ENCODE measurements at places on chromosomes 1 and 21.
A peak's percentile ranks its signal among the peaks of the same experiment; 100 is the strongest.

- peak; percentile 94 for DNase-seq
These were observed 42.3 kb downstream of the PLEKHO1 start for GRCh38 chr1:150192012-150192411.

DNA sequence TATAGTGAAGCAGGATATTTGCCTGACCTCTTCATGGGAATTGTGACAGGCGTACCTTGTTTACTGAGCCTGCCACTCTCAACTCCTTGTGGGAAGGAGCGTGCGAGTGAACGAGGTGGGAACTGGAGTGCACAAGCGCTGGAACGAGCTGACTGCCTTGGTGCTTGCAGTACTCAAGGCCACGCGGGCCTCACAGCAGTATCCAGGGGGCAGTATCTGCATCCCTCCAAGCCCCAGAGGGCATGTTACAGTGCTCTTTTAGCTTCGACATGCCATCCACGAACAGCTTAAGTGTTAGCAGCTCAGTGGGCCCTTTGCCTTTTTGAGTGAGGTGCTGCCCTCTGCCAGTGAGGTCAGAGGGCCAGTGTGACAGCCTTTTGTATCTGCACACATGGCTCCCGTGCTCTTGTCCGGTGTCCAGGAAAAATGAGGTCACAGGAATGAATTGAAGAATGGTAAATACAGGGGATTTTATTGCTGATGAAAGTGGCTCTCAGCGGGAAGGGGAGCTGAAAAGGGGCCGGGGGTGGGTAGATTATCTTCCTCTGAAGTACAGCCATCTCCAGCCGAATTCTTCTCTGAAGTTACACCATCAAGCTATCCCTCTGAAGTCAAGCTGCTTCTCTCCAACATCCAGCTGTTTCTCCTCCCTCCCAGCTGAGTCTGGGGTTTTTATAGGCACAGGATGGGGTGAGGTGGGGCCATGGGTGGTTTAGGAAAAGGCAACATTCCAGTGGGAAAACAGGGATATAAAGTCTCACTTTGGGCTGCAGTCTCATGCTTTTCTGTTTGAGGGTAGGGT is 69.3 kb downstream of the EPB41 start:
- DNase-seq, result no peak

DNA sequence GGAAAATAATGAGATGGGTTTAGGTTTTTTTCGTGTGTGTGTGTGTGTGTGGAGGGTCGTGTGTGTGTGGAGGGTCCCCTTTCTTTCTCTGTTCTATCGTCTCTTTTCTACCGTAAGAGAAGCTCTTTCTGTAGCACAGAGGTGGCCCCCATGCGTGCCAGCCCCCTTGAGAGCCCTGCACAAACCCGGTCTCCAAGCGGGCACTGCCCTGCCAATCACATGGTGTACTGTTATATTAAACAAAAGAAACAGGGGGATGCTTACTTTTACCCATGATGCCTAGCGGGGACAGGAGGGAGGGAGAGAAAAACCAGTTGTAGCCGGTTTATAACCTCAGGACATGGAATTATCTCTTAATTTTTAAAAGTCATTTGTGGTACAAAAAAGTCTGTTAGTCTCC is 41.0 kb downstream of the GATAD2B start:
- DNase-seq, result peak; percentile 54

GRCh38 chr1:62826901-62827300 is 43.0 kb downstream of the ATG4C start:
- DNase-seq, result peak; percentile 16

GRCh38 chr1:90340606-90341005 is 345.7 kb downstream of the ZNF326 start:
- no peak for DNase-seq

- DNase-seq, result no peak
These were observed 47.3 kb upstream of the LYPLAL1 start for GRCh38 chr1:219126377-219126776.

GRCh38 chr1:34362949-34363348 is 186.2 kb downstream of the C1orf94 start:
- no peak for DNase-seq

DNA sequence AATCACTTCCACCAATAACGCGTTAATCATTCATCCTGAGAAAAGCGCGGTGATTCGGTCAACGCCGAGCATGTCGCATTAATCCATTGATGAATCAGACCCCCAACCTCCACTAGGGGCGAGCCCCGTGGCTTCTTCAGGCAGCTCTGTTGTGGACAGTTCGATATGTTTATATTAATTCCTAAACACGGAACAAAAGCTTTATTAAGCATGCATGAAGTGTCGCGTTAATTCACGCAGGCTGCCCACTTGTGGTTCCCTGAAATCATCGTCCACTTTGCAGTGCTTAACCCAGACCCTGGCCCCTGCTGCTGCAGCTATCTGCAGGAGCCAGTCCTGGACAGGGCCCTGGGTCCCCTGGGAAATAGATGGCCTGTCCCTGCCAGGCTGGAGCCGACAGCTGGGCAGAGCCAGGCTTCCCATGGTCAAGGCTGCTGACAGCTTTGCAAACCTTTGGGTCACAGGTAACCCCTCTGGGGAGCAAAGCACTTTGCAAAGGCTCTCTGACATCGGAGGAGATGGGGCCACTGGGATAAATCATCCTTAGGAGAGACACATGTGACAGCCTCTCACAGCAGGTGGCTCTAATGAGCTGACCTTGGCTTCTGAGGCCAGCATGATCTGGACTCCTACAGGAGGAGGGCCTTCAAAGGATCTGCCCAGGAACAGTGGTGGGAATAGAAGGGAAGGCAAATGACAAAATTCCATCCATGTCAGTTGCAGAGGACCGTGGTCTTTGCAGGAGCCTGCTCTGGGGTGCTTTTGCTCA is 137.0 kb upstream of the AJAP1 start:
- no peak for DNase-seq

DNA sequence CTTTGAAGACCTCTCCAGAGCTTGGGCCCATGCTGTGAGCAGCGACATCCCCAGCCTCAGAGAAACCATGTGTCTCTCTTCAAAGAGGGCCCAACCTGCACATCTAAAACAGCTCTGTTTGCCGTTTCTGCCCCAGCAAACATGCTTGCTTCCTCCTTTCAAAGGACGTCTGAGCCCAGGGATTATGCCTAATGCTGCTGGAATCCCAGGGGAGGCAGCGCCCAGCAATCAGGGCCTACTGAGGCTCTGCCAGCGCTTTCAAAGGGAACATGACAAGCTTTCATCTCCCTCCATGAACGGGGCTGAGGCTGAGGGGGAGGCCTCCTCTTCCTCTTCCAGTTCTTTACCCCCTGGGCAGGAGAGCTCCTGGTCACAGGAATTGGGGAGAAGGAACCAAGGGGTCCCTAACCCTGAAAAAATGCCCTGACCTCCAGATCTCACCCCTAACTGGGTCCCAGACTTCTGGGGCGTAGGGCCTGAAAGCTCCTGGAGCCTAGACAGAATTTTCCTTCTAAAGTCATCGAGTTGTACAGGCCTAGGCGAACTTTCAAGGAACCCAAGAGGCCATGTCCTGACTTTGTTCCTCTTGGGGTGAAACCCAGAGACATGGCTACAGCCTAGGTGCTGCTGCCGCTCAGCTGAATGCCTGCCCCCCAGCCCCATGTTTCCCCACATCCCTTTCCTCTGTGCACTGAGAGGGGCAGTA is 13.4 kb upstream of the ASCL5 start:
- DNase-seq, result no peak

DNA sequence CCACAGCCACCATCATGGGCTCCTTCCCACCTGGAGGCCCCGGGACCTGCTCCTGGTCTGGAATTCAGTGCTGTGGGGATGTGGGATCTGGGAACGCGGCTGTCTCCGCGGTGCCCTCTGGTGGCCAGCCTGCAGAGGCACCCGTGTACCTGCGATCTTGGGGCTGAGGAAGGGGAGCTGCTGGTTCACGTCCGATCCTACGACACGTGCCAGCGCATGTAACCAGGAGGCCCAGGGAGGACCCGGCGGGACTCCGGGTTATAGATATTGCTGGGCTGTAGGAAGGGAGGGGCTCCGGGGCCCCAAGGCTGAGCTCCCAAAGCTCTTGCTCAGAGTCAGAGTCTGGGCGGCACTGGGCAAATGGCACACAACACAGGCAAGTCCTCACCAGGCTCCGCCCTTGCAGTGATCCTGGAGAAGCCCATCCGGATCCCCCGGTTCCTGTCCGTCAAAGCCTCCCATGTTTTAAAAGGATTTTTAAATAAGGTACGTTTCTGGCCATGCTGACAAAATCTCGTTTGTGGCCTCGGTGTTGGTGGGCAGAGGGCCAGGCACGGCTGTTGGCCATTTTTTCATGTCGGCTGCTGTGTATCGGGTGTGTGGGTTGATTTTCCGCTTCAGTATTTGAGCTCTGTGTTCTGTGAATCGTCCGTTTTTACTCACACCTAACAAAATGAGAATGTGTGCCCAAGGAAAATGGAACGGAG is 20.1 kb downstream of the FAAP20 start:
- peak; percentile 51 for DNase-seq

DNA sequence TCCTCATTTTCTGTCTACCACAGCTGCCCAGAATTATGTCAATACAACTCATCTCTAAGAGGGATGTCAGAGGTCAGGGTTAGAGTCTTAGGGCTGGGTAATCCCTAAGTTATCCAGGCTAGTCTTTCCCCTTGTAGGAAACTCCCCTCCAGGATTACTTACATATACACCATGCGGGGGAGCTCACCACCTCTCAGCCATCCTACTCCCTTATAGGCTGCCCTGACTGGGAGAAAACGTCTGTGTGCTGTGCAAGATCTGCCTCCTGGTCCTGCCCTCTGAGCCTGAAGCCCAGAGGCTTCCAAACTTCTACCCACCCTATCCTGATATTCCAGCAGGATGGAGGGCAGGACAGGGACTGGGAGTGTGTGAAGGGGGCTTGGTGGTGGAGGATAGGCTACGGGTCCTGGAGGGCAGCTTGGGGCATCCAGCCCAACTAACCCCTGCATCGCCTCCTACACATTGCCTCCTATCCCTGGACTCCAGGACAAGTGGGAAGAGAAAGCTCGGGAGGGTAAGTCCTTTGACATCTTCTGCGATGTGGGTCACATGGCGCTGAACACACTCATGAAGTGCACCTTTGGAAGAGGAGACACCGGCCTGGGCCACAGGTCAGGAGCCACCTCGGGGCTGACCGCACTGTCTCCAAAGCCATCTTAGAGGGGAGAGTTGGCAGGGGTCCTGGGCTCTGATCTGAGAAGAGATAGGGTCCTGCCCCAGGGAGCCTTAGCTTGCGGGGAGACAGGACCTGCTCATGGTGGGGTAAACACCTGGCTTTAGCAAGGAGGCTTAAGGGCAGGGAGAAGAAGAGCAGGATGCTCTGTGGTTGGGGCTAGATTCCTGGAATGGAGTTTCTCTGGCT is 14.4 kb downstream of the CYP4B1 start:
- no peak for DNase-seq

DNA sequence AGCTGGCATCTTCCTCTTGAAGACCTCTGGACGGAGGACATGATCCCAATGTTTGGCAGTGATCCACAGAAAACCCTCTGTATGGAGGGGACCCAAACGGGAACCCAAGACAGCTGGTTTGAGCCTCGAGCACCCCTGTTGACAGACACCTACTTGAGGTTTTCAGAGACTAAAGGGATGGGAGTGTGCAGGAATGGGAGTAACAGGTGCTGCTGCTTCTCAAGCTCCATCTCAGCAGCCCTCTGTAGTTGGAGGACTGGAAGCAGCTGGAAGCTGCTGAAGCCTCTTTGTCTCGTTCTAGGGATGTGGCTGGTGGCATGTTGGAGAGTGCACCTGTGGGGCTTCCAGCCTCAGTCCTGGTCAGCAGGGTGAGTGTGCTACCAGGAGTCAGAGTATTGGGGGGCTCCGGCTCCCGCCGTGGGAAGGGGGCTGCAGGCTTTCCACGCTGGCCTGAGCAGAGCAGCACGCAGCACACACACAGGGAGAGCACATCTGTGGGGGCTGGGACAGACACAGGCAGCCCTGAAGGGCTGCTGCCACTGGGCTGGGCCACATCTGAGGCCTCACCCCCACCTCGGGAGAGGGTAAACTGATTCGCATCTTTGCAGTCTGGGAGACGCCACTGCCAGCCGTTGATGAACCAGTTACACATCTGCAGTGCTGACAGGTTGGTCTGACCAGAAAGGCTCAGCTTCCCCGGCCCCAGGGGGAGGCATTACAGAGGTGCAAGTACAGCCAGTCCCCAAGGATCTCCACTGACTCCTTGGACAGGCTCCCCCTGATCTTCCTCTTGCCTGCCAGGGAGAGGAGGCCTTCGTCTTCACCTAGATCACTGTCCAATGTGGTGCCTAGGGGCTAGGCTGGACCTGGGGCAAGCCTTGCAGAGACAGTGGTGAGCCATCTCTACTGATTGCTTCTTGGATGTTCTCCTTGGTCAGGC is 56.6 kb downstream of the ADSS2 start:
- DNase-seq, result no peak

GRCh38 chr1:5423109-5423508 is 569.1 kb downstream of the NPHP4 start:
- DNase-seq, result no peak

- no peak for DNase-seq
These were observed 187.2 kb downstream of the NFIA start for GRCh38 chr1:61269602-61270001.

GRCh38 chr1:77704736-77705135 is 22.3 kb upstream of the ZZZ3 start:
- DNase-seq, result no peak

GRCh38 chr1:100730130-100730529 is 10.6 kb downstream of the VCAM1 start:
- DNase-seq, result peak; percentile 74

GRCh38 chr1:17213148-17213781 is 8.3 kb downstream of the PADI1 start:
- no peak for DNase-seq

- DNase-seq, result no peak
These were observed 42.4 kb upstream of the RUNX1 start for GRCh38 chr21:35091496-35091895.

GRCh38 chr1:210003501-210003900 is 65.5 kb downstream of the SYT14 start:
- DNase-seq, result no peak

DNA sequence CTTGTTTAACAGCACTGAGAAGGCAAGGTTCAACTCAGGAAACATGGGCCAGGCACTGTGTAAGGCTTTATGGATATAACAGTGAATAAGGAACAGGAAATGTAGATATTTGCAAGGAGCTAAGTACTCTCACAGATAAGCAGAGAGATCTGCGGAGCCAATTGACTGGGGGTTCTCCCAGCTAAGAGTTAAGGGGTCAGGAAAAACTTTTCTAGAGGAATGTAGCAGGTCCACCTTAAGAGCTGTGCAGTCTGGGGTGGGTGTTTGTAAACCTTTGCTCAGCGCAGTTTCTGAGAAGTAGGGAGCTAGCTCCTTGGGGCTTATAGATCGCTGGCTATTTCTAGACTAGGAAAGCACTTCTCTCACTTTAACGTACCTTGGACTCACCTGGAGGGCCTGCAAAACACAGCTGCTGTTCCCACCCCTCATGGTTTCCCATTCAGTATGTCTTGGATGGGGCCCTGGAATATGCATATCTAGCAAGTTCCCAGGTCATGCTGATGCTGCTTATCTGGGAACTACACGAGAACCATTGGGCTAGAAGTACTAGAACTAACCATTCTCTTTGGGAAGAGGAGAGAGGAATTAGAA is 51.7 kb downstream of the TLCD4 start:
- DNase-seq, result no peak

GRCh38 chr1:22275626-22276395 is 132.9 kb upstream of the WNT4 start:
- DNase-seq, result peak; percentile 43

GRCh38 chr1:41870076-41870562 is 48.6 kb downstream of the HIVEP3 start:
- peak; percentile 84 for DNase-seq
